ENCODE measurements at places on chromosomes 13 and 19. TPM values are rescaled to one million over a fixed set of nuclear protein-coding genes. Genes with fewer than 3 reads are reported as not detected.

Gene FBXO17
- 14.8 TPM for total RNA-seq

Gene NRTN
- total RNA-seq: not detected

Gene DPF1
- total RNA-seq: 1.3 TPM

Gene KASH5
- total RNA-seq: not detected

Gene SH2D3A
- total RNA-seq: 0.38 TPM

Gene ZNF610
- total RNA-seq: 2.1 TPM

Gene IGFL1
- total RNA-seq: not detected

Gene POU2F2
- 0.19 TPM for total RNA-seq

Gene SULT2A1
- total RNA-seq: not detected

Gene LILRB4
- not detected for total RNA-seq

Gene ELAVL3
- total RNA-seq: not detected

Gene C19orf44
- 1.4 TPM for total RNA-seq

Gene NXNL1
- not detected for total RNA-seq

Gene CYP4F3
- not detected for total RNA-seq

Gene DNAAF3
- total RNA-seq: 0.47 TPM

Gene CRX
- not detected for total RNA-seq

Gene B3GNT3
- total RNA-seq: not detected

Gene MARCHF2
- total RNA-seq: 160 TPM

Gene MISP3
- total RNA-seq: 0.09 TPM

Gene HCN2
- 2.9 TPM for total RNA-seq

Gene CDADC1
- total RNA-seq: 4.6 TPM

Gene APOC4
- total RNA-seq: not detected

Gene FXYD7
- not detected for total RNA-seq

Gene DNASE2
- 11.1 TPM for total RNA-seq

Gene TEX101
- total RNA-seq: not detected

Gene ZNF433
- total RNA-seq: 2.8 TPM

Gene NBEA
- 4.6 TPM for total RNA-seq

Gene UHRF1
- 30.8 TPM for total RNA-seq

Gene RASIP1
- total RNA-seq: 54.5 TPM

Gene STARD13
- total RNA-seq: 37.4 TPM

Gene TNFRSF19
- total RNA-seq: 0.18 TPM

Gene CABP5
- total RNA-seq: not detected

Gene PPM1N
- 0.90 TPM for total RNA-seq

Gene LPAR2
- total RNA-seq: 0.47 TPM

Gene VSTM2B
- not detected for total RNA-seq

Gene CEACAM19
- 1.3 TPM for total RNA-seq

Gene TYK2
- total RNA-seq: 109 TPM

Gene DDA1
- total RNA-seq: 30.5 TPM

Gene ERICH6B
- not detected for total RNA-seq

Gene TRPC4
- 8.3 TPM for total RNA-seq

Gene SCN1B
- 7.6 TPM for total RNA-seq

Gene F10
- total RNA-seq: 1.6 TPM

Gene FCHO1
- 0.38 TPM for total RNA-seq

Gene OR7C1
- total RNA-seq: not detected

Gene LENG9
- total RNA-seq: 9.8 TPM

Gene FOXA3
- not detected for total RNA-seq

Gene ZNF726
- total RNA-seq: 1.3 TPM

Gene DAND5
- total RNA-seq: not detected

Gene GRAMD1A
- 57.0 TPM for total RNA-seq

Gene SLC1A6
- total RNA-seq: not detected

Gene ZNF260
- 13.0 TPM for total RNA-seq

Gene FAM124A
- 1.9 TPM for total RNA-seq

Gene PEG3
- 1.2 TPM for total RNA-seq

Gene MADCAM1
- total RNA-seq: under 0.01 TPM

Gene C5AR1
- total RNA-seq: not detected

Gene PSG1
- total RNA-seq: not detected

Gene CNFN
- total RNA-seq: not detected

Measured in endothelial cell of coronary artery (primary cell).